ENCODE measurements at places on chromosomes 16 and 17. TPM values are rescaled to one million over a fixed set of nuclear protein-coding genes. Genes with fewer than 3 reads are reported as not detected.

DNA sequence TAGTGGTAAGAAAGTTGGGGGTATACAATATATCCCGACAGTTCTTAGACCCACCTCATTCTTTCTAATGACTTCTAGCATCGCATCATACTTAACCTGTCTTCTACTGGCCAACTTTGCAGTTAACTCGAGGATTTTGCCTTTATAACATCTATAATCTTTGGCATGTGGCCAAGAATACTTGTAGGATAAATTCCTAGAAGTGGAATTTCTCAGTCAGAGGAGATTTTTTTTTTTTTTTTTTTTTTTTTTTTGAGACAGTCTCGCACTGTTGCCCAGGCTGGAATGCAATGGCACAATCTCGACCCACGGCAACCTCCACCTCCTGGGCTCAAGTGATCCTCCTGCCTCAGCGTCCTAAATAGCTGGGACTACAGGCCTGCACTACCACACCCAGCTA lies 253.5 kb downstream of the MRTFB start:
- H3K27ac ChIP-seq, result no peak overlapping the region
- H3K4me3 ChIP-seq, result no peak overlapping the region
- peaks cover 8% of the 10 kb centered on the region for H3K36me3 ChIP-seq
- H3K27me3 ChIP-seq, result no peaks in the 10 kb centered on the region
- DNase-seq, result no peak
- peaks cover 29% of the 10 kb centered on the region for H3K4me1 ChIP-seq

DNA sequence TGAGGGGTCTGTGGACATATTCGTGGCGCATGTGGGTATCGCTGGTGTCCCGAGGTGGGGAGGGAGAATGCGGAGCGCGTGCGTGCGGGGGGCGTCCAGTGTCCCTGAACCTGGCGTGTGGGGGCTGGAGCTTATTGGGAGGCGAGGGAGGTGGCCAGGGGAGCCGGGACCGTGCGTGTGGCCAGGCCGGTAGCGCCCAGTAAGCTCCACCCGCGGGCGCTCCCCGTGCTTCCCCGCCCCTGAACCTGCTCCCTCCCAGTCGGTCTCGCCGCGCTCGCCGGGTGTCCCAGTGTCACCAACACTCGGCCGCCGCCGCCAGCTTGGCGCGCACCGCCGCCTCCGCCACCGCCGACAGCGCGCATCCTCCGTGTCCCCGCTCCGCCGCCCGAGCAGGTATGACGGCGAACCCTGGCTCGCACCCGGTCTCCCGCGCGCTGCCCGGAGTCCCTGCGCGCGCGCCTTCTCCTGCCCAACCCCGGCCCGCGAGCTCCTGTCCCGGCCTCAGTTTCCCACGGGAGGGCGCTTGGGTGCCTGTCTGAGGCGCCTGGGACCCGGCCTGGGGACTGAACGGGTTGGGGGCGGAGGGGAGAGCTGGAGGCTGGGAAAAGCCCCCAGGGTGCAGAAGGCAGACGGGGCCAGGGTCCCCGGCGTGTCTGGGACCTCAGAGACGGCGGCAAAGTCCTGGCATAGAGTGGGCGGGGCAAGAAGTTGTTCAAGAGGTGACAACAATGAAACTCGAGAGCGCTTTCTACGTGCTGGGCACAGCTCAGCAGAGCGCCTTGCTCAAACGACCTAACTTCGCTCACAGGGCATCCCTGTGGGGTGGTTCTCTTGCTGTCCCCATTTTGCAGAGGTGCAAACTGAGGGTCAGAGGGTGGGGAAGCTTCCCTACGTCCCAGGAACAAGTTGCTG lies at the start of gene SCNN1B:
Gene SCNN1B, plus strand, starts transcription at position 258 of the 912 bp plus-strand sequence. CDS start 46,298 bp downstream, outside the sequence.
- no peaks in the 10 kb centered on the region for H3K36me3 ChIP-seq
- H3K4me3 ChIP-seq, result peak within 1 kb of the TSS; percentile 29
- no peaks in the 10 kb centered on the region for H3K4me1 ChIP-seq
- H3K27ac ChIP-seq, result no peak within 1 kb of the TSS
- DNase-seq, result no peak

DNA sequence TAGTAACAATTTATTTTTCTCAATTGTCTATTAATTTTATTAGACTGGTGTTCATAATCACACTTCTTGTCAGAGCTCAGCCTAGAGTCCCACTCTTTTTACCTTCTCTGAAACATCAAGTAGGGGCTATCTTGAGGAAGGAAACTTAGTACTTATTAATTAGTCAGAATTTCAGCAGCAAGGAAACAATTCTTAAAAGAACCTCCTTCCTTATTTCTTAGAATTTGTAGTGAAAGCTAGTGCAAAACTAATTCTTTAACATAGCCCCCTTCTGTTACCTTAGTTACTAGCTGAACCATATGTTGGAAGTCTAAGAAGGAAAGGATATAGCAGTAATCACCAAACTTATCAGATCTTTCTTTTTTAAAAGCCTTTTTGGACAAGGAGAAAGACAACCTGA lies 35.2 kb downstream of the MAP2K4 start:
- DNase-seq, result no peak
- peaks cover 23% of the 10 kb centered on the region for H3K4me1 ChIP-seq
- H3K36me3 ChIP-seq, result no peaks in the 10 kb centered on the region
- H3K27me3 ChIP-seq, result no peaks in the 10 kb centered on the region
- no peak overlapping the region for H3K27ac ChIP-seq

DNA sequence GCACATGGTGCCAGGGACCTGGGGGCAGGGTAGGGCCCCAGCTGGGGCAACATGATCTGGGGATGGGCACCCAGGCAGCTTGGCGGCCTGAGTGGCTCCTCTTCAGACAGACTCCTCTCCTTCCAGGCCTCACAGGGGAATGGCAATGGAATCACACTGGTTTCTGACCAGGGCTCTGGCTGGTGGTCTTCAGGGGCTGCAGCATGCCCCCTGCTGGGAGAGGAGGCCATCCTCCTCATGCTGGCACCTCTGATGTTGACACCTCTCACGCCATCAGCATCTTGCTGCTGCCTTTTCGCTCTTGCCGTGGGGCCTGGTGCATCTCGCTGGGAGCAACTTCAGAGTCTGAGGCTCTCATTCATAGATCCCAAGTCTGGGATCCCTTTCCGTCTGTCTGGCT lies 11.2 kb upstream of the GFOD2 start:
- no peak overlapping the region for H3K27ac ChIP-seq
- no peaks in the 10 kb centered on the region for H3K27me3 ChIP-seq
- H3K4me1 ChIP-seq, result no peaks in the 10 kb centered on the region
- H3K4me3 ChIP-seq, result no peak overlapping the region
- peaks cover 41% of the 10 kb centered on the region for H3K36me3 ChIP-seq
- no peak for DNase-seq

- H3K27me3 ChIP-seq, result no peaks in the 10 kb centered on the region
- no peak overlapping the region for H3K4me3 ChIP-seq
- no peaks in the 10 kb centered on the region for H3K4me1 ChIP-seq
- H3K27ac ChIP-seq, result no peak overlapping the region
Measured at GRCh38 chr16:17160920-17161431, 309.8 kb downstream of the XYLT1 start.

DNA sequence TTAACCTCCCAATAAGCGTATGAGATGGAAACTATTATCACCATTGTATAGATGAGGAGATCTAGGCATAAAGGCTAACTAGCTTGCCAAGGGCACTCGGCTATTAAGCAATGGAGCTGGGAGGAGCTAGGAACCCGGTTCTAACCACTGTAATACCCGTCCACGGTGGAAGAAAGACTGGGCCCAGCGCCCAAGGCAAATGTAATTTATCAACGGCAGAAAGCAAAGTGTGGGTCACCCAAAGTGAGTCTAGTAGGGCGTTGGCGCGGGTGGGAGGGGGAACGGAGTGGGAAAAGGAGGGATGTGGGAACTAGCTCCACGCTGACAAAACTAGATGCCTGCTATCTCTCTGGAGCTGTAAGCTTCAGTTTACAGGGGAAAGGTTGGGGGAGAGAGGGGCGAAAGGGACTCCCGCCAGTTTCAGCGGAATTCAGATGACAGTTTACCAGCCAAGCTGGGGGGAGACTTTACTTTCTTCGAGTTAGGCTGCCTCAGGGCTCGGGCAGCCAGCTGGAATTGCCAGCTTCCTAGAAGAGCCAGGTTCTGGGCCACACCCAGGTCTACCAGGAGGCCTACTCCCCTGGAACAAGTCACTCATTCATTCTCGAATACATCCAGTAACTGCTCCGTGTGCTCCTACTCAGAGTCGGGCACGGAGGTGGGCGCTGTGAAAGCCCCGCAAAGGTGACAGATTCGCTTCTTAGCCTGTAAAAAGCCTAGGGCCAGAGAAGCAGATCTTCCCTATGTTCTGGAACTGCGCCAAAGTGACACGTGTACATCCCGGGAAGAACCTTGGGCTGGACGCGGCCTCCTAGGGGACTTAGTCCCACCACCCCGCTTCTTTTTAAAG lies 837 bp downstream of the LRRC59 start:
- H3K4me3 ChIP-seq, result peak overlapping the region; percentile 91
- H3K4me1 ChIP-seq, result peaks cover 11% of the 10 kb centered on the region
- peaks cover 34% of the 10 kb centered on the region for H3K36me3 ChIP-seq
- H3K27ac ChIP-seq, result peak overlapping the region; percentile 72
- no peaks in the 10 kb centered on the region for H3K27me3 ChIP-seq

DNA sequence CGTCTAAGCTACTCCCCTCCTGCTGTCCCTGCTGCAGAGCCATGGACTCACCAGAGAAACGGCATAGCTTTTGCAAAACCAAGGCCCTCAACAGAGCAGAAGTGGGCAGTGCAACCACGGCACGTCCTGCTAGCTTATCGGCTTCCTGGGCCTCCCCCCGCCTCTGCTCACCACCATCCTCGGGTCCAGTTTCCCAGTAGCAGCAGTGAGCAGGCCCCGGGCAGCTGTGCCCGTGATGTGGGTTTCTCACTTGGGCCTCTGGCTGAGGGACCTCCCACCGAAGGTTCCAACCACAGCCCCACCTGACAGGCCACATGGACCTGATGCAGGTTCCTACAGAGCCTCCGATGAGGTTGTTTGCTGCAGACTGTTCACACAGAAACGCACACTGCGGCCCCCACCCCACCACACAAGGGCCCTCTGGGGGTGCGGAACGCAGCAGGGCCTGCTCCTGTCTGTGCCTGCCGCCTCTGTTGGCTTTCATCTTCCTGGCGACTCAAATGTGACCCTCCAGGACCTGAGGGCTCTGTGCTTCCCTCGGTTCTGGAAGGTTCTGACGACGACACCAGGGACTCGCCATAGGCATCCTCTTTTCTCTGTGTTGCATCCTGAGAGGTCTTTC lies 24.8 kb downstream of the PDIA2 start:
- no peaks in the 10 kb centered on the region for H3K4me1 ChIP-seq
- no peaks in the 10 kb centered on the region for H3K27me3 ChIP-seq
- no peak overlapping the region for H3K27ac ChIP-seq
- peaks cover 4% of the 10 kb centered on the region for H3K36me3 ChIP-seq
- H3K4me3 ChIP-seq, result no peak overlapping the region
- DNase-seq, result no peak

- H3K36me3 ChIP-seq, result no peaks in the 10 kb centered on the region
- peaks cover 4% of the 10 kb centered on the region for H3K27me3 ChIP-seq
- DNase-seq, result no peak
- no peak overlapping the region for H3K27ac ChIP-seq
Measured at GRCh38 chr17:45790296-45790922, 6.3 kb downstream of the CRHR1 start.

DNA sequence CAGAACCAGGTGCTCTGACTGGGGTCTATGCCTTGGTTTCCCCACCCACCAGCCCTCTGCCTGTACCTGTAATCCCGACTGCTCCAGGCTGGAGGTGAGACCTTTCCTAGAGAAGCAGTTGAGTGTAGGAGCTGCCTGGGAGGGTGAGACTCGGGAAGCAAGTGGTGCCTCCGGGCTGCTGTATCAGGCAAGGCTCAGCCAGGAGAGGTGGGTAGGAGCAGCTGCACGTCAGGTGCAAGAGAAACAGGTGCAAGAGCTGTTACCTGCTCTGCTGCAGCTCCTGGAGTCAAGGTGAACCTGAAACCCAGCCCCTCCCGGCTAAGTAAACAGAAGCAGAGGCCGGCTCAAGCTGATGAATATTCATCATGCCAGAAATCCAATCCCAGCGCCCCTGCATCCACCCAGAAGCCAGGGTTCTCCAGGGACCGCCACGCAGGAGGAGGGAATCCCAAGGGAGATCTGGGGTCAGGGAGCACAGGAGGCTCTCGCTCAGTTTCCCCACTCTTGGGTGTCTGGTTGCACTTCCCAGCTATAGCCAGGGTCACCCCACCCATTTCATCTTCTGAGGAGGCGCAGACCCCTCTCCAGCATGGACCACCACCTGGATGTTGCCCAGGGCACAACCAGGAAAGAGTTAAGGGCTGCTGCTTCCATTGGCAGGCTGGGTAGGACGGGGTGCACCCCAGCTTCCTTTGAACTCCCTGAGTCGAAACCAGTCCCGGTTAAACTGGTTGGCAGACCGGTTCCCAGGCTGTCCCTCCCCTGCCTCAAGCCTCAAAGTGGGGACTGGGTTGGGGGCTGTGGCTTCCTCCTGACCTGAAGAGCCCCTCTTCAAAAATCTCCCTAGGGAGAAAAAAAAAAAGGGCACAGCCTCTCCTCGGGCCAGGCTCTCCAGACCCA lies at the start of gene PRR15L:
Gene PRR15L, minus strand, starts transcription at position 293 of the 900 bp plus-strand sequence. CDS start 4,649 bp downstream, outside the sequence.
- DNase-seq, result no peak
- H3K36me3 ChIP-seq, result no peaks in the 10 kb centered on the region
- no peaks in the 10 kb centered on the region for H3K27me3 ChIP-seq
- H3K4me3 ChIP-seq, result no peak within 1 kb of the TSS
- H3K27ac ChIP-seq, result no peak within 1 kb of the TSS

- peaks cover 34% of the 10 kb centered on the region for H3K4me1 ChIP-seq
- peak overlapping the region; percentile 77 for H3K27ac ChIP-seq
- H3K36me3 ChIP-seq, result peaks cover 7% of the 10 kb centered on the region
- DNase-seq, result no peak
Measured at GRCh38 chr16:15843635-15844279, 13.1 kb downstream of the MYH11 start.

- no peak for DNase-seq
- peaks cover 48% of the 10 kb centered on the region for H3K27me3 ChIP-seq
- peaks cover 37% of the 10 kb centered on the region for H3K4me1 ChIP-seq
- H3K36me3 ChIP-seq, result no peaks in the 10 kb centered on the region
Measured at GRCh38 chr17:79811011-79811867, 14.4 kb upstream of the CBX8 start.

DNA sequence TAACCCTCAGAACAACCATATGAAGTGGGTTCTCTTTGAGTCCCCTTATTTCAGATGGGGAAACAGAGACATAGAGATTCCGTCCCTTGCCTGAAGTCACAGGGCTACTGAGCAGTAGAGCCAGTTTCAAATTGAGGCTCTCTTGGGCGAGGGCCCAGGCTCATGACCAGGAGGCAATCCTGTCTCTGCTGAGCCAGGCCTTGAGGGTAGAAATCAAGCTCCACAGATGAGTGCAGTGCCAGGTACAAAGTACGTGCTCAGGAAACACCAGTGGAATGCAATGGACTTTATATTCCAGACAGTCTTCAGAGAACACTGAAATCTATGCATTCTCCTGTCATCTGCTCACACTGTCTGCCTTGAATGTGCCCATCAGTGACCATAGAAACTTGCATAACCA lies 291.7 kb upstream of the MAF start:
- no peaks in the 10 kb centered on the region for H3K36me3 ChIP-seq
- H3K27me3 ChIP-seq, result no peaks in the 10 kb centered on the region
- no peak for DNase-seq
- H3K27ac ChIP-seq, result no peak overlapping the region
- no peaks in the 10 kb centered on the region for H3K4me1 ChIP-seq
- no peak overlapping the region for H3K4me3 ChIP-seq

The TMEM107 gene
- total RNA-seq, result 32.1 TPM

The KRT25 gene
- total RNA-seq, result not detected

The HS3ST4 gene
- not detected for total RNA-seq

The TMEM92 gene
- 0.28 TPM for total RNA-seq

The TMED6 gene
- not detected for total RNA-seq

The TBC1D28 gene
- total RNA-seq, result not detected

The NOXO1 gene
- total RNA-seq, result not detected

All from thoracic aorta (tissue), 2 donors.